ENCODE measurements at places on chromosomes 12 and 14.

DNA sequence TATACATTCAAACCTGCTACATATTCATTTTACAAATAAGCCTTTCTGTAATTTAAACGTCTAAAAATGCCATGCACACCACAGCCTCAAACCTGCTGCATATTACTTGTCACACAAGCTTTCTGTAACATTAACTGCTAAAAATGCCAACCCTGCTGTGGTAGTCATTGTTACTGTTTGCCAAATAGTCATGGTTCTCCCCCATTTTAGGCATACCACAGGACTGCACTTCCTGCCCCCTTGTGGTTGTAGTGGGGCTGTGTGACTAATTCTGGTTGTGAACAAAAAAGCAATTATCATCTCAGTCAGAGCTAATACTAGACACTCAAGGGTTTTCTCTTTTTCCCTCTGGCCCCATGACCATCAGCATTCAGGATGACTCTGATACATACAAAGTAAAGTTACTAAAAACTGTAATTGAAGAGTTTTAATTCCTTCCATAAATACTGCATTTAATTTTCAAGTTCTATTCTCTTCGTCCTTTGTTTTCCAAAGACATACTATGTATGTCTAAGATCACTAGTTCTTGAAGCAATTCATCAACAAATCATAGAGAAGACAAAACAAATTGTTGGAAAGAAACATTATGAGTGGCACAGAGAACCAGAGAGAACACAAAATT is 5.7 kb upstream of the SLC35F4 start:
- no peak for DNase-seq

DNA sequence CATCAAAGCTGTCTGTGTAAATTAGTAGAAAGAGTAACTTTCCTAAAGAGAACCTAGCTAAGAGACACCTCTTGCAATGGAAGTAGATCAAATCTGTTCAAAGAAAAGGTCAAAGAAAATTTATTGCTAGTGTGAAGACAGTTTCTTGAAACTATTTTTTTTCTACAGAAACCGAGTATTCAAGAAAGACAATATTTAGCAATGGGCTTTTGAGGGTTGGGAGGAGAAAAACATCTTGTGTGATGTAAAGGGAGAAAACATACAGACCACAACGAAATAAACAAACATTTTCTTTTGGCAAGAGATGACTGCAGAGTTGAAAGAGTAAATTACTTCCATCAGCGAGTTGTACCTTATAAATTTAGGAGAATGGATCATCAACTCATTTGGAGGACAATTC is 24.4 kb downstream of the NKX2-1 start:
- DNase-seq, result no peak

DNA sequence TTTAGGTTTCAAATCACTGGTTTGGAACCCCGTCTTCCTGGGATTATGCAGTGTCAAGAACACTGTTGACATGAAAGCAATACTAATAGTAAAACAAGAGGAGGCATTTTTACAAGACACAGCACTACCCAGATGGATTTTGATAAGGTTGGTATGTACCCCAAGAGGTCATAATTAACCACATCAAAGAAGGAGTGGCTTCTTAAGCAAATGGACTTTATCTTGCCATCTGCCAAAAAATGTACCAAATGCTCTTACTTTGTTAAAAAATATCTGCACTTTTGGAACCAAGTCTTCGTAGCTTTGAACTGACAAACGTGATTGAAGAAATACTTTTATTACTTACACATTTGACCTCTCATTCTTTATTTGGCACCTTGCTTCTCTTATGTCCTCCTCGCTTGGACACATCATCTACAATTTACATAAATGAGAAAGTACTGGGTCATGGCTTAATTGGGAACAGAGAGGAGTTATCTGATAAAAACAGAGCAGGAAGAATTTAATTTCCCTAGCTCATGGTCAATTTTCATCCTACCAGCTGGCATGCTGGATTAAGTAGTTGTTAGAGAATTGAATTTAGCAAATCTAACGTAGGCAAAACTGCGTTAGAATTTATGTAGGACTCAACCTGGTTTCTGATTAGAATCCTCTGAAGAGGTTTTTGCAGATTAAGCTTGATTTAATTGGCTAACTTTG is 54.5 kb upstream of the PRICKLE1 start:
- DNase-seq, result no peak

GRCh38 chr12:2797721-2798418 is 3.1 kb downstream of the FKBP4 start:
- DNase-seq, result no peak

DNA sequence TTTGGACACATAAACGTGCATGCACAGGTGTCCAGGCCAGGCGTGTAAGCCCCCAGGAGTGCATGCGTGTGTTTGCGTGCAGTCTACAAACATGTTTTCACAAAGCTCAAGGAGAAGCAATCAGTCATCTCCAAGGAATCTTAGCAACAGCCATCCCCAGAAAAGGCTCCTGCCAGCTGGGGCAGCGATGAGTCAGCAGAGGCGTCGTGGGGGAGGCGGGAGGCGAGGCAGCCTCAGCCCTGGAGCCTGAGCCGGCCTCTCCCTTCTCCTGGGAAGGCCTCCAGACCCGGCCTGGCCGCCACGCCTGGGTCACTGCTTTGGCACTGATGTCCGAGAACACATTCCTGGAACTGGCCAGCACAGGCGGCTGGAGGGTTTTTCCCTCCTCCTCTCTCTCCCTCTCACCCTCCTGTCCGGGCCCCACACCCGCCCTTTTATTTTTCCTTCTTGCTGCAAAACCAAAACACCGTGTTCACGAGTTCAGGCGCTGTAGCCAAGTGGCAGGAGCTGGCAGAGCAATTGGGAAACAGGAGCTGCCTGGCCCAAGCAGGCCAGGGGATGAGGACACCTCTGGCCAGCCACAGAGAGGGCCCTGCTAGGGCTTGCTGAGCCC is 92.7 kb downstream of the LRRC74A start:
- peak; percentile 41 for DNase-seq

GRCh38 chr12:92971859-92972524 is 42.9 kb upstream of the EEA1 start:
- no peak for DNase-seq

GRCh38 chr12:132236930-132237771 is 92.2 kb downstream of the GALNT9 start:
- no peak for DNase-seq

GRCh38 chr14:71321574-71322315 is 414.5 kb downstream of the PCNX1 start:
- DNase-seq, result peak; percentile 49

DNA sequence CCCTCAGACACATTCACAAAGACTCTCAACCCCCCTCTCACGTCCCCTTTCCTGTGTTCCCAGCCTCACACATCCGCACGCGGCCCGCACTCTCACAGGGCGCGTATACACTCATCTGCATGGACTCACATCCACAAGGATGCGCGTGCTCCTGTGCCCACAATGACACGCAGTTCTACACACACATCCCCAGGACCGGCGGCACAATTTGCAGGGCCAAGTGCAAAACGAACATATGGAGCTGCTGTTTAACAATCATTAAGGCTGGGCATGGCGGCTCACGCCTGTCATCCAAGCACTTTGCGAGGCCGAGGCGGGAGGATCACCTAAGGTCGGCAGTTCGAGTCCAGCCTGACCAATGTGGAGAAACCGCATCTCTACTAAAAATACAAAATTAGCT is 36.4 kb upstream of the EML1 start:
- DNase-seq, result no peak

DNA sequence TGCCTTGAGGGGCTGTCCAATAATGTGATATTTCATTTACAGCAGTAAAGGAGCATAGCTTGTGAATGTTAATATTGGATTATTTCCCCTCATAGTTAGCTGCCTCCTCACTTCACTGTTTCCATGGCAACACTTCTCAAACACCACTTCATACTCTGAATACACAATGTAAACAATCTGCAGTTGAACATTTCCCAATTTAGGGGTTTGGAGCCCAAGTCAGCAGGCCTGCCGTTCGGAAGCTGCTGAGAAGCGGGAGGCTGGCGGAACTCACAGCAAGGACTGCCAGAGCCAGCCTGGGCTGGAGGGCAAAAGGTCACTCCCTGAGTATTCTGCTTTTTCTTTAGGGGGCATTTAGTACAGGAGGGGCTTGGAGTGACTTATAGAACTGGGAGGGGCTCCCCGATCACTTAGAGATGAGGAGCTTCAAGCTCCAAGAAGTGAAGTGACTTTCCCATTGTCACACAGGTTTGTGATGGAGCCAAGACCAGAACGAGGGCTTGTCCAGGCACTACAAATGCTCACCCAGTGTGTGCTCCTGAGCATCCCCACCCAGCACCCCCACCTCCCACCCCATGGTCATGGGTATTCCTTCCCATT is 12.1 kb upstream of the SLC24A4 start:
- DNase-seq, result no peak

GRCh38 chr12:81465191-81465590 is 294.0 kb downstream of the PPFIA2 start:
- DNase-seq, result no peak

DNA sequence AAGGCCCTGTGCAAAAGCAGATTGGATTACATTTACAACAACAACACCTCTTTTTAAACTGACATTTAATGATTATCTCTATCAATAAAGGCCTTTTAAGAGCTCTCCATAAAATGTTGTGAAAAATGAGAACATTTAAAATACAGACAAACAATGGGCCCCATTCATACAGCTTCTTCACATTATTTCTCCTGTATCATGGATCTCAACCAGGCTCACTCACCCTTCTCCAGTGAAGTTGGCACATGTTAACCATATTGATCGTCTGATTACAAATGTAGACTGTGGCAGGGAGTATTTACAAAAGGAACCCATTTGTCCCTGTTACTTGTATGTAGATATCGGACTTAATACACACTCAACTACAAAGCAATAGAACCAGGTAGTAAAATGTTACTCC is 220.2 kb upstream of the BTG1 start:
- peak; percentile 73 for DNase-seq

DNA sequence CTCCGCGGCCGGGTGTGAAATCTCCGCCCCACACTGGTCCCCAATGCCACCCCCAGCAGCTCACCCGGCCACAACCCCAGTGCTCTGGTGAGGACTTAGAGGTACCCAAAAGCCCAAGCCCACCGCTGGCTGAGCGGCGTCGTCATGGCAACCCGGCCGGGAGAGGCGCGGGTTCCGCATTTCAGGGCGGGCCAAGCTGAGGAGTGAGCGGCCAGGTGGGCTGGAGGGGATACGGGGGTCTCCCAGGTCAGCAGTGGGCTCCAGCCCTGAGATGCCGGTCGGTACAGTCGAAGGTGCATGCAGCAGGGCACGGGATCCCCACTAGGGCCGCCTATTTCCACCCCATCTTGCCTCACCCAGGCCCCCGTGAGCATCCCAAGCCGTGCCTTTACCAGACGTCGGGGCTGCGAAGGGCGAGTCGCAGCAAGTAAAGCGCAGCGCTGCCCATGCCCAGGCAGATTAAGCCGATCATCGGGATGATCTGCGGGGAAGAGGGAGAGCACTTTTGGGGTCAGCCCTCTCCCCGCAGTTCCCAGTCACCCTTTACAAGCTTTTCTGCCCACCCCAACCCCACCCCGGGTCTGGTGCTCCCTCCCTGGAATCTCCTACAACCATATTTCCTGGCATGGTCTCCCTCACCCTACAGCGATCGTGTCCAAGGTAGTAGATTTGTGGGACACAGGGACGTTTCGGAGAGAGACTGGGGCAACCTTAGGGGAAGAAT is 6.9 kb downstream of the SHMT2 start:
- no peak for DNase-seq

DNA sequence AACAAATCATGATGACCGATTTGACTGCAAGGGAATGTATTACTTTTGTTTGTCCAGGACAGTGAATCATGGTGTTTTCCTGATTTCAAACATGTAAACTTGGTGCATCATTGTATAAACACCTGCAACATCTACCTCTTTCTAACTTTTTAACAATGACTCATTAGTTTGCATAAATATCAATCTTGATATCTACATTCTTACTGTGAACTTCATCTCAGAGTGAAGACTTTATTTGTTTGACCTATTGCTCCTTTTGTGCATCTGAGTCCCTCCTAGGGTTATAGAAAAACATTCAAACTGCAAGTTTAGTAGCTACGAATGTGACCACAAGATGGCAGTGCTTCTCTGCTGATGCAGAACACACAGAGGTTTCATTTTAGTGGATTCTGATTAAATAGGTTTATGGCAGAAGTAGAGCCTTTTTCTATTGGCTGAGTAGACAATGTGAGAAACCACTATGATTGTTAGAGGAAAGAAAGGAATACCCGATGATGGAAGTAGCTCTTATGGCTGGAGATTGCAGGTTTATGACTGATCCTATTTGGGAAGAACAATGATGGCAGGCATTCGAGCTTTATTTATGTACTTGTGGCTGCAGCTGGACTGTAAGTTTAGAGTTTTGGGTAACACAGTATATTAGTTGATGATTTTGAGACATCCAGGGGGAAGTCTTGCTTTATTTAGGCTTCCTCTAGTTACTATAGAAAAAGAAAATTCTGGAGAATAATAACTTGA is 244.2 kb upstream of the OR4E1 start:
- peak; percentile 1 for DNase-seq

GRCh38 chr12:79156846-79157463 is 292.4 kb downstream of the SYT1 start:
- no peak for DNase-seq

DNA sequence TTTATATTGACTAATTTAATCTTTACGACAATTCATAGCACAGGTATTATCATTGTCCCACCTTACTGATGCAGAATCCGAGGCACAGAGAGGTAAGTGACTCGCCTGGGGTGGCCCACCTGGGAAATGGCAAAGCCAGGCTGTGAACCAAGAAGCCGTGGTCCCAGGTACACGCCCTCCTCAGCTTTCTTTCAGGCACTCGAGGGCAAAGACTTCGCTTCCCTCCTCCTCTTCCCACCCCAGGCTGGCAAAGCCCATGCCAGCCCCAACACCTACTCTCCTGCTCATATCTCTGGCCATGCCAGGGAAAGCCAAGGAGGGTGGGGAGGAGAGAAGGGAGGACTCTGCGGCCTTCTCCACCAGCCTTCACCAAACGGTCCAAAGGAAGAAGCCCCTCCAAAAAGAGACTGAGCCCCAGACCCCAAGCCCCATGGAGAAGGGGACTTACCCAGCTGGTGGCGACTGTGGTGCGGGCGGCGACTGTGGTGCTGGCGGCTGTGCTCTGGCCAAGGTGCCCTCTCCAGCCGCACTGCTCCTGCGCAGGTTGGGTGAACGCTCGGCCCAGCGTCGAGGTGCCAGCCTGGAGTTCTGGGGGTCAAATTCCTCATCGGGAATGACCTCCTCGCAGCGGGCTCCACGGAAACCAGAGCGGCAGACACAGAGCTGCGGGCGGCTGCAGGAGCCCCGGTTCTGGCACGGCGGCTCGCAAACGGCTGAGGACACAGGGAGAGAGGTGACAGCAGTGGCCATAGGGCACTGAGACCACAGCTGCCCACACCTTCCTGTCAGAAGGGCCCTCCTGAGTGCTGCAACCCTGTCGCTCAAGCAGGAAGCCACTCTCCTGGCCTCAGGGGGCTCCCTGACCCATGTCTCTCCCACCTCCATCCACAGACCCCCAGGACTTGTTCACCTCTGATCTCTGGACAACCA is 26.4 kb downstream of the LTBP2 start:
- DNase-seq, result no peak

GRCh38 chr12:91817517-91817916 is 328.1 kb downstream of the BTG1 start:
- DNase-seq, result no peak

Measured in NCI-H2029 (cell line).